ENCODE measurements at places on chromosomes 6 and 20. TPM values are rescaled to one million over a fixed set of nuclear protein-coding genes. Genes with fewer than 3 reads are reported as not detected.

SMPDL3A gene
- 0.47 TPM for total RNA-seq

RUNX2 gene
- 12.7 TPM for total RNA-seq

TEAD3 gene
- total RNA-seq: 1.5 TPM

AAR2 gene
- total RNA-seq: 36.7 TPM

KHDC1L gene
- total RNA-seq: not detected

SLC22A2 gene
- not detected for total RNA-seq

RHAG gene
- total RNA-seq: not detected

SPATS1 gene
- total RNA-seq: not detected

SEMG1 gene
- total RNA-seq: not detected

PRDM13 gene
- total RNA-seq: not detected

- peaks cover 2% of the 10 kb centered on the region for H3K36me3 ChIP-seq
- H3K27me3 ChIP-seq: no peaks in the 10 kb centered on the region
- peaks cover 9% of the 10 kb centered on the region for H3K4me1 ChIP-seq
- H3K27ac ChIP-seq: no peak overlapping the region
- DNase-seq: no peak
- H3K4me3 ChIP-seq: no peak overlapping the region
Observed at GRCh38 chr20:53335555-53335954, 258.1 kb downstream of the ZNF217 start.

- no peaks in the 10 kb centered on the region for H3K36me3 ChIP-seq
- no peak overlapping the region for H3K27ac ChIP-seq
- no peaks in the 10 kb centered on the region for H3K4me1 ChIP-seq
- no peak for DNase-seq
Observed at GRCh38 chr6:23754197-23754596, 371.8 kb upstream of the NRSN1 start.

GRCh38 chr6:81981812-81982211, 229.3 kb upstream of the TENT5A start:
- DNase-seq: no peak
- no peak overlapping the region for H3K4me3 ChIP-seq
- no peaks in the 10 kb centered on the region for H3K36me3 ChIP-seq
- H3K4me1 ChIP-seq: no peaks in the 10 kb centered on the region
- H3K27ac ChIP-seq: no peak overlapping the region

DNA sequence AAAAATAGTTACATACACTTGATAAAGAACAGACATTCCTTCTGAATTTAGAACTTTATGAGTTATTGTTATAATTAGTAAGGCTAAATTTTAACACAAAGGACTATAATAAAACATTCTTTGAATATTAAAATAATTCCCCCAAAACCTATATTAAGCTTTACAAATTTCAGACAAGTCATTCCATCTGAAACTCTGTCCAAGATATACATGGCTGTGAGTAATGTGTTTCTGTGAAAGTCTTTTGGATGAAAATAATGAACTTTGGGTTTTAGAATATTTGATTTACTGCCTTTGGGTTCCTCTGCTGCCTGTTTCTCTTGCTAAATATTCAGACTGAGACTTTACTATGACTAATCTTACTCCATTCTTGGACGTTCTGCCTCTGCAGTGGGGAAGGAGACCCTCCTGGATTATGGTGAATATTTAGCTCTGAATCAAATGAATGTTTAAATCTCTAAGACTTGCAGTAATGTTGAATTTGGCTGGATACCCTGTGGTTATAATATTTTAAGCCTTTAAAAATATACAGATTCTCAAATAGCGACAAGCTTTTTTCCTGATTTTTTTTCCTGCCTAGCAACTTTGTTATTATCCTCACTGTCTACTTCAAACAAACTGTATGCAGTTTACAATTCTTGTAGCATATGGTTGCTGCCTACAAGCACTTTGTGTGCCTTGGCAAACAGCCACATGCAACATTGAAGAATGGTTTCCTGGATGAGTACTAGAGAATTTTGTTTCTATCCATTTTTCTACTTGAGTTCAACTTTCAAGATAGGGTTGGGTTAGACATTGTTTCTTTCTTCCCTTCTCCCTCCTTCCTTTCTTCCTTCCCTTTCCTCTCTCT, 51.4 kb downstream of the TXLNB start:
- peaks cover 6% of the 10 kb centered on the region for H3K36me3 ChIP-seq
- H3K27me3 ChIP-seq: peaks cover 2% of the 10 kb centered on the region
- no peak for DNase-seq
- H3K4me1 ChIP-seq: peaks cover 11% of the 10 kb centered on the region

DNA sequence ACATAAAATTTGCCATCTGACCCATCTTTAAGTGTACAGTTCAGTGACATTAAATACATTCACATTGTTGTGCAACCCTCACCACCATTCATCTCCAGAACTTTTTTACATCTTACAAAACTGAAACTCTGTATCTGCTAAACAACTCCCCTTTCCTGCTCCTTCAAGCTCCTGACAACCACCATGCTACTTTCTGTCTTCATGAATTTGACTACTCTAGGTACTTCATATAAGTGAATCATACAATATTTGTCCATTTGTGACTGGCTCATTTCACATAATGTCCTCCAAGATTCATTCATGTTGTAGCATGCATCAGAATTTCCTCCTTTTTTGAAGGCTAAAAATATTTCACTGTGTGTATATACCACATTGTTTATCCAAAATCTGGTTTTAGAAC, 86.9 kb upstream of the SMLR1 start:
- DNase-seq: no peak
- no peaks in the 10 kb centered on the region for H3K4me1 ChIP-seq
- peaks cover 10% of the 10 kb centered on the region for H3K27me3 ChIP-seq
- no peaks in the 10 kb centered on the region for H3K36me3 ChIP-seq

- no peak overlapping the region for H3K4me3 ChIP-seq
- no peaks in the 10 kb centered on the region for H3K36me3 ChIP-seq
- H3K27ac ChIP-seq: no peak overlapping the region
- no peaks in the 10 kb centered on the region for H3K4me1 ChIP-seq
- no peaks in the 10 kb centered on the region for H3K27me3 ChIP-seq
- DNase-seq: no peak
Observed at GRCh38 chr6:79617518-79617941, 13.6 kb upstream of the SH3BGRL2 start.

- H3K27ac ChIP-seq: peak overlapping the region; percentile 61
- H3K36me3 ChIP-seq: peaks cover 10% of the 10 kb centered on the region
- no peak for DNase-seq
- peaks cover 77% of the 10 kb centered on the region for H3K4me1 ChIP-seq
- peak overlapping the region; percentile 80 for H3K4me3 ChIP-seq
Observed at GRCh38 chr6:15399641-15400470, 154.0 kb downstream of the JARID2 start.

- no peaks in the 10 kb centered on the region for H3K36me3 ChIP-seq
- H3K4me1 ChIP-seq: no peaks in the 10 kb centered on the region
- H3K27ac ChIP-seq: no peak overlapping the region
- H3K27me3 ChIP-seq: peaks cover 43% of the 10 kb centered on the region
- DNase-seq: no peak
- H3K4me3 ChIP-seq: no peak overlapping the region
Observed at GRCh38 chr6:151236668-151237401, 2.9 kb upstream of the AKAP12 start.

DNA sequence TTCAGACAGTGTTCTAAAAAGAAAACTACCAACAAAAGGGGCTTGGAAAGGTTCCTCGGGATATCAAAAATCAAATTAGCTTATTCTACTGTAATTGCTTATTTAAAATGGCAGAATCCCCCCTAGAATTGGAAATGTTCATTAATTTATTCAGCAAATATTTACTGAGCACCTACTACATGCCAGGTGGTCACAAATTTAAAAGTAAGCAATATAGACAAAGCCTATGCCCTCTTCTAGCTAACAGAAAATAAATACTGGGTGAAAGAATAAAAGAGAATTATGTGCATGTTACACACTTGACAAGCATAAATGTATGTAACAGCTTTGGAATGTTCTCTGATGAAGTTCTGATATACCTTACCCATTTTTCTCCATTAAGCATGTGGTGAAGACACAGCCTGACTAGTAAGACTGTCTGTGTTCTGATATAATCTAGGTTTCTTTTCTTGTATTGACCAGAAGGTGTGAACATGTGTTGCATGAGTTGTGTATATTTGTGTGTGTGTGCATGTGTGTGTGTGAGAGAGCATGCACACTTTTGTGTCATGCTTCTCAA, 606.7 kb upstream of the CITED2 start:
- no peaks in the 10 kb centered on the region for H3K4me1 ChIP-seq
- H3K27me3 ChIP-seq: peaks cover 2% of the 10 kb centered on the region
- H3K4me3 ChIP-seq: no peak overlapping the region
- no peaks in the 10 kb centered on the region for H3K36me3 ChIP-seq

DNA sequence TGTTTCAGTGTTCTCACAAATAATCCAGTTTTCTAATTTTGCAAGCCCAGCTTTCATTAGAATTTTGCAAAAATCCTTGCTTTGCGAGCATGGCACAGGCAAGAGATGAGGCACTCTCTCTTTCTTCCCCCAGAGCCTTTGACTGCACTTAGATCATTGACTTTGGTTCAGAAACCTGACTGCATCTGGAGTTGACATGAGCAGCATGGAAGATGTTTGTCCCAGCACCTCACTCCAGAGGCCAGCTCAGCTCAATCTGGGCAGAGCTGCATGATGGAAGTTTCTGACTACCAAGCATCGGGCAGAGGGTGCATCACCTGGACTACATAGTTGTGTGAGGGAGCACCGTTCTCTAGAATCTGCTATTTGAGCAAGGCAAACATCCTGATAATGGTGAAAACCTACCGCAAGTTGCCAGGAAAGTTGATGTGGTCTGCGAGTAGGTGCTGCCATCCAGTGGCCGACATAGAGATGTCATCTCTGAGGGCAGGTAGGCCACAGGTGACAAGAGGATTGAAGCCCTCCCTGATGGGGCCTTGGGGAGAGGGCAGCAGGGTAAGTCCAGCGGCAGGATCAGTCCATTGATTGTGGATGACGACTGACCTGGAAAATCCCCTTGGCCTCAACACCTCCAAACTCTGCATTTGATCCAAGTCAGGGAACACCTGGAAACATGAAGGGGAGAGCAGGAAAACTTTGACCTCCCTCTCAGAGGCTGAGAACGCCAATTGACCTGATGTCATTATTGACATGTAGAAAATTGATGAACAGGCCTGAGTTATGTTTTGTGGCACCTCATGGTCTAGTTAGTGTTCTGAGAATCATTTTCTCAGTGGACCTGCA, 3.8 kb upstream of the LPA start:
- H3K36me3 ChIP-seq: no peaks in the 10 kb centered on the region
- peak; percentile 19 for DNase-seq
- peaks cover 2% of the 10 kb centered on the region for H3K27me3 ChIP-seq
- H3K4me1 ChIP-seq: no peaks in the 10 kb centered on the region
- H3K4me3 ChIP-seq: no peak overlapping the region

DNA sequence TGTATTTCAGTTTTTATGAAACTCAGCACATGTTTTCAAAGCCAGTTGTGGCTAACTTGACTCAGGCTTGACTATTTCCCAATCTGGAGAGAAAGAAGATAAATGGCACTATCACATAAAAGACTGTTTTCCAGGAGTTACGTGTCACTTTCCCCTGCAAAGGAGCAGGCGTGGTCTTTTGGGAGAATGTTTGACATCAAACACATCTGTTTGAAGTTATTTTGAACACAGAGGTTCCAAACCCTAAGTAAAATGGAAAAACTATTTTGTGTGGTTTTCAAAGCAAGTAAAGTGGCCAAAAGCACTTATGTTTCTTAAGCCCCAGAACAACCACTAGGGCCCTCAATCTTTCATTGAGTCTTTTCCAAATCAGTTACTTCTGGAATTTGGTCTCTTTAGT, 89.7 kb downstream of the FOXF2 start:
- no peaks in the 10 kb centered on the region for H3K4me1 ChIP-seq
- H3K27me3 ChIP-seq: peaks cover 9% of the 10 kb centered on the region
- H3K4me3 ChIP-seq: no peak overlapping the region
- DNase-seq: no peak
- no peaks in the 10 kb centered on the region for H3K36me3 ChIP-seq
- no peak overlapping the region for H3K27ac ChIP-seq

DNA sequence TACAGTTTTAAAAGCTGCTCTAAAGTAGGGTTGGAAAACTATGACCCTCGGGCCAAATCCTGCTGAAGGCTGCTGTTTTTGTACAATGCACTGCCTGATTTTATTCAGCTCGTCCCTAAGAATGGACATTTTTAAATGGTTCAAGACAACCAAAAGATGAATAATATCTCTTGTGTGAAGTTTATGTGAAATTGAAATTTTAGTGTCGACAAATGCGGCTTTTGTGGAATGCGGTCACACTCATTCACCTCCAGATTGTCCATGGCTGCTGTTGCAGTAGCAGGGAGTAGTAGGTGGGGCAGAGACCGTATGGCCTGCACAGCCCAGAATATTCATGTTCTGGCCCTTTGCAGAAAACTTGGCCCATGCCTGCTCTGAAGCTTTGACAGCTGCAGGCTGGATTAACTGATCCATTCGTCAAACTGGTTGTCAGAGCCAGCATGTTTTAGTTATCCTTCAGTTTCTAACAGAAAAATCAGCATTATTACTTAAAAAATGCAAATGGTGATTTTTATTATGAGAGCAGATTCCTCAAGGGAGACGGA, 91.6 kb downstream of the PSMG4 start:
- DNase-seq: no peak
- H3K27me3 ChIP-seq: peaks cover 5% of the 10 kb centered on the region
- no peak overlapping the region for H3K27ac ChIP-seq

GRCh38 chr6:133740816-133741215, 148.1 kb upstream of the TCF21 start:
- no peaks in the 10 kb centered on the region for H3K4me1 ChIP-seq
- DNase-seq: no peak
- no peak overlapping the region for H3K4me3 ChIP-seq
- no peak overlapping the region for H3K27ac ChIP-seq
- no peaks in the 10 kb centered on the region for H3K36me3 ChIP-seq
- no peaks in the 10 kb centered on the region for H3K27me3 ChIP-seq

- no peak overlapping the region for H3K27ac ChIP-seq
- H3K4me3 ChIP-seq: no peak overlapping the region
- no peaks in the 10 kb centered on the region for H3K4me1 ChIP-seq
Observed at GRCh38 chr6:168122011-168122410, 43.0 kb upstream of the FRMD1 start.

DNA sequence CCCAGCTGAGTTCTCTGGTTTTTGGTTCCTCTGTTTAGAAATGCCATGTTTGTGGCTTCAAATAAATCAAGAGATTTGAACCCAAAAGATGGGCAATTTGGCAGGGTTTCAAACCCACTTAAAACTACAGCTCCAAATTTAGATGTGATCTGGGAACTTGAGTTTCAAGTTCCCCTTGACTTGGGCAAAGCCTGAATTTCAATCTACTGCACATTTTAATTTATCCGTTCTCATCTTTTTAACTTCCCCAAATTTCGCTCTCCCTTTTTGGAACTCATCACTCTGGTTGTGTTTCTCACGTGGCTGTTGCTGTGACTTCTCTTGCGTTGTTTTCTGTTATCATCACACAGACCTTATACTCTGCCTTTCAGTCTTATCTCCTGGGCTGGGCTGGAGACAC, 230.9 kb downstream of the CDC5L start:
- peaks cover 2% of the 10 kb centered on the region for H3K27me3 ChIP-seq
- no peak overlapping the region for H3K4me3 ChIP-seq
- no peak for DNase-seq
- no peak overlapping the region for H3K27ac ChIP-seq

DNA sequence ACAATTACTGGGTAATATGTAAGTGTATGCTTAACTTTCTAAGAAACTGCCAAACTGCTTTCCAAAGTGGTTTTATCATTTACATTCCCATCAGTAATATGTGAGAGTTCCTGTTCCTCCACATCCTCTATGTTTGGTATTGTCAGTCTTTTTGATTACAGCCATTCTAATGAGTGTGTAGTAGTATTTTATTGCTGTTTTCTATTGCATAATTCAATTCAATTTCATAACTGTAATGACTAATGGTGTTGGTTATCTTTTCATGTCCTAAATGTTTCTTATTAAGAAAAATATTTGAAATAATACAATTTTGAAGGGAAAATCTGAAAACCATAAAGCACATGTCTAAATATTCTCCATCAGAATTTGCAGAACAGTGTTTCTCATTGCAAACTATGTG, 119.3 kb downstream of the MAP3K7 start:
- H3K27me3 ChIP-seq: no peaks in the 10 kb centered on the region
- no peak overlapping the region for H3K4me3 ChIP-seq
- H3K27ac ChIP-seq: peak overlapping the region; percentile 92
- H3K36me3 ChIP-seq: peaks cover 7% of the 10 kb centered on the region
- peaks cover 98% of the 10 kb centered on the region for H3K4me1 ChIP-seq
- DNase-seq: no peak

Data from activated T-helper 1 cell treated with anti-CD3 and anti-CD28 coated beads, Interleukin-12 subunit alpha, Interleukin-12 subunit beta, Interleukin-2, Interleukin-4 antibody, amounts not matched to agents 30 ng/mL and 10 ng/mL and 1 ng/mL, durations not matched to agents 14 hours and 24 hours and 36 hours (primary cell).